ENCODE measurements at places on chromosomes 13 and 19.

- DNase-seq, result no peak
Measured at GRCh38 chr13:71864094-71864985, 2.7 kb downstream of the DACH1 start.

- no peak for DNase-seq
Measured at GRCh38 chr19:31583148-31583547, 233.9 kb upstream of the TSHZ3 start.

- DNase-seq, result no peak
Measured at GRCh38 chr13:38979891-38980749, 10.5 kb downstream of the STOML3 start.

- DNase-seq, result no peak
Measured at GRCh38 chr19:11479898-11480714, 740 bp downstream of the ELAVL3 start.

DNA sequence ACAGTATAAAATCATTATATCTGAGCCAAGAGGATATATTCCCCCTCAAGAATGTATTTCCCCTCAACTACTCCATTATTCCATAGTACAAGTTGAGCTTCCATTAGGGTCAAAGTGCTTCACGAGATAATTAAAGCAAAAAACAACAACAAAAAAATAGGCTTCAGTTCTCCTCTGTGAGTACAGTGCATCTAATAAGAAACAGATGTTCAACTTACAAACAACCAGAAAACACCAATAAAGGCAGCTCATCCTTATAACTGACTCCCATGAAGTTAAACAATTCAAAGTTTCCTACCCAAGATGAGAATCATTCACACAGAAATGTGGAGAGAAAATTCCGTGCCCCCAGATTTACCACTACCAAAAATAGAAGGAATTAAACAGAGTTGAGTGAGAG, 854.4 kb downstream of the PCDH9 start:
- DNase-seq, result no peak
